A549 treated with ZK216348 at 1 μM for 4 hours (cell line): ENCODE measurements at places on chromosomes 2 and 18. TPM values are rescaled to one million over a fixed set of nuclear protein-coding genes. Genes with fewer than 3 reads are reported as not detected.

Gene NR4A2
- 1.4 to 3.8 TPM (median 2.1 TPM) in 5 replicates for total RNA-seq

Gene CNRIP1
- 1.5 to 2.3 TPM (median 2.0 TPM) in 5 replicates for total RNA-seq

Gene CROCC2
- not detected in 5 replicates for total RNA-seq

Gene DCDC2C
- 0.77 TPM in 1 of 5 replicates, not detected in the others for total RNA-seq

Gene ZFP36L2
- total RNA-seq: 24.4 to 37.7 TPM (median 29.8 TPM) in 5 replicates

Gene COL5A2
- total RNA-seq: 46.6 to 84.6 TPM (median 67.9 TPM) in 5 replicates

Gene ACTG2
- total RNA-seq: 0.12 to 0.38 TPM (median 0.13 TPM) in 3 of 5 replicates, not detected in the others

Gene COL4A3
- total RNA-seq: 0.28 to 1.3 TPM (median 0.82 TPM) in 5 replicates

Gene TMEM178A
- total RNA-seq: 0.09 to 0.21 TPM in 2 of 5 replicates, not detected in the others

Gene TMX3
- 15.7 to 24.2 TPM (median 21.4 TPM) in 5 replicates for total RNA-seq

Gene SGO2
- total RNA-seq: 7.8 to 15.8 TPM (median 14.9 TPM) in 5 replicates

Gene CFAP221
- 0.20 to 0.64 TPM (median 0.35 TPM) in 5 replicates for total RNA-seq

Gene ADRA2B
- total RNA-seq: 0.04 to 0.06 TPM in 2 of 5 replicates, not detected in the others

Gene SCN3A
- total RNA-seq: 0.01 to 0.02 TPM in 2 of 5 replicates, not detected in the others

Gene CXCR4
- 0.38 to 0.85 TPM (median 0.45 TPM) in 5 replicates for total RNA-seq

Gene SERPINB11
- total RNA-seq: 0.13 TPM in 1 of 5 replicates, not detected in the others

Gene NEU4
- 0.19 to 0.41 TPM (median 0.23 TPM) in 5 replicates for total RNA-seq

Gene UGT1A4
- total RNA-seq: not detected in 5 replicates

Gene CHRNA1
- not detected in 5 replicates for total RNA-seq

Gene IL18RAP
- not detected in 5 replicates for total RNA-seq
